ENCODE measurements at places on chromosomes 6 and 20.

- H3K4me3 ChIP-seq: peak overlapping the region; percentile 36
- H3K36me3 ChIP-seq: no peaks in the 10 kb centered on the region
- DNase-seq: no peak
- H3K27ac ChIP-seq: no peak overlapping the region
- H3K4me1 ChIP-seq: peaks cover 7% of the 10 kb centered on the region
- H3K27me3 ChIP-seq: no peaks in the 10 kb centered on the region
Observed at GRCh38 chr20:10359621-10360040, 74.4 kb downstream of the MKKS start.

GRCh38 chr6:137231895-137232294 lies 12.7 kb upstream of the IFNGR1 start:
- H3K36me3 ChIP-seq: no peaks in the 10 kb centered on the region
- H3K27ac ChIP-seq: no peak overlapping the region
- peaks cover 40% of the 10 kb centered on the region for H3K4me1 ChIP-seq
- DNase-seq: no peak

DNA sequence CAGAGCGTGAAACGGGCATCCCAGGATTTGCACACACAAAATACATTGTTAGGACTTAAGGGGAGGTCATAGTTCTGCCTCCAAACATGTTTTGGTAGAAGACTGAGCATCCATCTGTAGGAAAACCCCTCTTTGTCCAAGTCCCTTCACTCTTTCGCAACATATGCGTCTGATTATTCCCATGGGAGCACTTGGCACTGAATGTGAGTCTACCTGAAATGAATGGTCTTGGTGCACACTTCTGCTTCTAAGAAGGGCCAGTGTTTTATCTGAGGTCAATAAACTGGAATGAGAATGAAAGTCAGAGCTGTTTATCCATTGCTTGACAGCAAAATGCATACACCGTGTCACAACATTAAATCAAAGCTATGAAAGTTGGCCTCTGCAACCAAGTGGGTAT lies 33.0 kb downstream of the GJA10 start:
- H3K4me3 ChIP-seq: no peak overlapping the region
- no peak overlapping the region for H3K27ac ChIP-seq
- no peaks in the 10 kb centered on the region for H3K27me3 ChIP-seq
- no peaks in the 10 kb centered on the region for H3K4me1 ChIP-seq
- DNase-seq: no peak

- H3K27ac ChIP-seq: no peak overlapping the region
- no peaks in the 10 kb centered on the region for H3K27me3 ChIP-seq
Observed at GRCh38 chr6:90383196-90383822, 86.7 kb upstream of the BACH2 start.

DNA sequence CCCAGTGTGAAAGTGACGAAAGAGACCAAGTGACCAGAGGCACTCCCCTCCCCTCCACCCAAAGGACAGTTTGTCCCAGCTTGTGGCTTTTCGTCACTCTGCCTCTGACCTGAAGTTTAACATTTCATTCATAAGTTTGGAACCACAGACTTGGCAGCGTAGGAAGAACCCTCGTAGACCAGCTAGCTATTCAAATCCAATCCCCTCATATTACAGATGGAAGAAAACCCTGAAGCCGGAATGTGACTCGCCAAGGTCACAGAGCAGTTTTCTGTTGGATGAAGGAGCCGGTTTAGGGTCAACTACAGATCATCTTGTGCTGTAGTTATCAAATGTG lies 3.9 kb upstream of the SYS1 start:
- peak overlapping the region; percentile 93 for H3K27ac ChIP-seq
- no peaks in the 10 kb centered on the region for H3K36me3 ChIP-seq
- H3K27me3 ChIP-seq: no peaks in the 10 kb centered on the region
- no peak overlapping the region for H3K4me3 ChIP-seq

DNA sequence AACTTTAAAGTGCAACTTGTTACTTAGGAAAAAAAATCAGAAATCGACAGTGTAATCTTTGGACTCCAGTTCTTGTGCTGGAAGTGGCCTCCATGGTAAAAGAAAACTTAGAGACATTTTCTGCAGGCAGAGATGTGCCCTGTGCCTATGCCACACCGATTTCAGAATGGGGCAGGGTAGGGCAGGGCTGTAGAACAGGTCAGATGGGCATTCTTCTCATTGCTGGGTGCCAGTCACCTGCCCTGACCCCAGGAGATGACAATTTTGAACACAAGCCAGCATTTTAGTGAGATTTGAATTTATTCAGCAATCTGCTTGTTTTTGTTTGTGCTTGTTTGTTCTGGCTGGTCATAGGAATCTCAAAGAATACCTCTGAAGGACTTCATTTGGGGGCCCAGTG lies 63.3 kb downstream of the SASH1 start:
- no peaks in the 10 kb centered on the region for H3K27me3 ChIP-seq
- H3K36me3 ChIP-seq: no peaks in the 10 kb centered on the region
- H3K27ac ChIP-seq: peak overlapping the region; percentile 80
- no peak overlapping the region for H3K4me3 ChIP-seq
- H3K4me1 ChIP-seq: peaks cover 22% of the 10 kb centered on the region

GRCh38 chr6:16974704-16975359 lies 127.0 kb upstream of the STMND1 start:
- H3K36me3 ChIP-seq: no peaks in the 10 kb centered on the region
- H3K4me1 ChIP-seq: peaks cover 9% of the 10 kb centered on the region
- no peak overlapping the region for H3K27ac ChIP-seq
- no peak overlapping the region for H3K4me3 ChIP-seq

- H3K27ac ChIP-seq: no peak overlapping the region
- no peaks in the 10 kb centered on the region for H3K4me1 ChIP-seq
- no peak overlapping the region for H3K4me3 ChIP-seq
- no peaks in the 10 kb centered on the region for H3K27me3 ChIP-seq
- no peak for DNase-seq
Observed at GRCh38 chr6:42175860-42176259, 2.7 kb downstream of the GUCA1A start.

DNA sequence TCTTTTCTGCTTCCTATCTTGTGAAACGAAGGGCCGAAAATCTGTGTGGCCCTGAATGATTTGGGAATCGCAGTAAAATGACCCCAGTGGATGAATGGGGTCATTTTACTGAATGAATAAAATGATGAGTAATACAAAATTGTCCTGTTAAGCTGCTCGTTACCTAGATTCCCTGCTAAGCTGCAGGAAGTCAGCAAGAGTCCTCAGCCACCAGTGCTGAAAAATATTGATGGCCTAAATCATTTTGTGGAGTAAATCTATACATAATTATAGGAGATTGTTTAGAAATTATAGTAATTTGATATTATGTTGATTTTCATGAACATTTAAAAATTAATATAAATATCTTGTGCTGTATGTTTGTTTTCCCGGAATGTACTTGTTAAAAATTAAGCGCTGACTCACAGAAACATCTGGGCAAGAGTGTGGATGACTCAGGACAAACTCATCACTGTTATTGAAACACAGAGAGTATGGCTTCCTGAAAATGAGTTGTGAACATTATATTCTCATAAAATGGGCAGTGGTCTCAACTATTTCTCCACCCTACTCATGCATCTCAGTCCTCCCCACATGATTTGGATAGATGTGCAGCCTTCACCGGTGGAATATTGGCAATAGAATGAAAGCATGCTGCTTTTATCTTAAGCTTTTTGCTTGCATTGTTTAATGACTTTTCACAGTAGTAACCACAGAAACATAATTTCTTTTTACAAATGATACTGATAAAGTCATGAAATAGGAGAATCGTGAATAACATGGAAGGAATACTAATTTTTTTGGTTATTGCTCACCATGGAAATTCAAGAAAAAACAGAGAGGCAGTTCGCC lies 36.2 kb upstream of the RGS17 start:
- H3K27me3 ChIP-seq: no peaks in the 10 kb centered on the region
- H3K27ac ChIP-seq: no peak overlapping the region
- no peaks in the 10 kb centered on the region for H3K36me3 ChIP-seq
- no peak for DNase-seq

- DNase-seq: no peak
- no peaks in the 10 kb centered on the region for H3K27me3 ChIP-seq
- H3K36me3 ChIP-seq: no peaks in the 10 kb centered on the region
- H3K27ac ChIP-seq: no peak overlapping the region
- H3K4me3 ChIP-seq: no peak overlapping the region
- H3K4me1 ChIP-seq: no peaks in the 10 kb centered on the region
Observed at GRCh38 chr20:48270885-48271284, 485.6 kb upstream of the SULF2 start.
